ENCODE measurements at places on chromosomes 1 and 21. TPM values are rescaled to one million over a fixed set of nuclear protein-coding genes. Genes with fewer than 3 reads are reported as not detected.

DNA sequence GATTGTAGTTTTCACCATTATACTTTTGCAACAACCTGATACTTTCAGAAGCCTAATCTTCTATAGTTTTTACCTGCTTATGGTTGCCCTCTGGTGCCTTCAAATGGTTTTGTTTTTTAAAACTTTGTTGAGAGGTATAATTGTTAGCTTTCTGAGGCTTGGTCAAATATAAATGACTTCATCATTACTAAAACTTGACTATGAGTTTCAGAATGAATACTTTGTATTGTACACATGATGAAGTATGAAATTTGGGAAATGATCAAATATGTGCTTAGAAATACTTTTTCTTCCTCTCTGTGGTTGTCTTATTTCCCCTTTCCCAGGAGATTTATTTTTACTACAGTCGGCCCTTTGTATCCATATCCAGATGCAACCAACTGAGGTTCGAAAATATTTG lies 151.8 kb upstream of the B3GALT2 start:
- no peak for DNase-seq

GRCh38 chr1:64343105-64343822 lies 126.7 kb upstream of the CACHD1 start:
- no peak for DNase-seq

GRCh38 chr1:208977638-208978256 lies 605.8 kb upstream of the CAMK1G start:
- DNase-seq: no peak

DNA sequence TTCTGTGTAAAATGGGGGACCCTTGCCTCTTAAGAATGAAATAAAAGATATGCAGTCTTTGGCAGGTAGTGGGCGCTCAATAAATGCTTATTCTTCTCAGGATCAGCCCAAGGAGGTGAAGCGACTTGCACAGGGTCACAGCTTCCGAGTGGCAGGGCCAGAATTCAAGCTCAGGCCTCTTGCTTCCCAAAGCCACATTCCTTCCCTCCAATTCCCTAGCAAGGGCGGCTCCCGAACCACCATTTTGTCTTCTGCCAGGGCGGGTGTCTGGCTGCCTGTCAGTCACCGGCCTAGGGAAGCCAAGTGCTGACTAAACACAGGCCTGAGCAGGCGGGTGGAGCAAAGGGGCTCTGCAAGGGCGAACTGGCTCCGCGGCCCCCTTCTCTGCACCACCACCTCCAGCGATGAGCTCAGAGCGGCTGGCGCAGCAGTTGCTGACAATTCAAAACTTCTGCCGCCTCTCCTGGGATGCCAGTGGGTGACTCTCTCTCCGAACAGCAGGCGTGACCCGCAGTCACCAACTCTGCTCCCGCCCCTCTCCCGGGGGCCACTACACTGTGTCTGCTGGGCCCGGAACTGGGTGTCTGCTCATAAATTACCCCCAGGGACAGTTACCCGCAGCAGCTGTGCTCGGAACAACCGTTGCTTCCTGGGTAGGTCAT lies 10.8 kb downstream of the GPR3 start:
- no peak for DNase-seq

DNA sequence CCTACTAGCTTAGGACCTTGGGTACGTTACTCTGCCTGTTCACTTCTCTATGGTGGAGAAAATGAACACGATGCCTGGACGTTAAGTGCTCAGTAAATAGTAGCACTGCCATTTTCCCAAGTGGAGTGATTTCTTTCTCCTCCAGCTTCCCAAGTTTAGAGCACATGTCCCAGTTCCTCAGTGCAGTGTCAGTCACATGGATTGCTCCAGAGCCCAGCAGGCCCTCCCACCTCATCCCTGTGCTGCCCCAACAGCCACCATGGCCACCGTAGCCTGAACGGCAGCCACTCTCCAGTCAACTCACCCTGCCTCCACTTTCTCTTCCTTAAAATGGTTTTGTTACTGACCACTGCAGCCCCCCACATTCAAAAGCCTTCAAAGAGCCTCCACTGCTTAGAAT lies 8.5 kb downstream of the STMN1 start:
- no peak for DNase-seq

DNA sequence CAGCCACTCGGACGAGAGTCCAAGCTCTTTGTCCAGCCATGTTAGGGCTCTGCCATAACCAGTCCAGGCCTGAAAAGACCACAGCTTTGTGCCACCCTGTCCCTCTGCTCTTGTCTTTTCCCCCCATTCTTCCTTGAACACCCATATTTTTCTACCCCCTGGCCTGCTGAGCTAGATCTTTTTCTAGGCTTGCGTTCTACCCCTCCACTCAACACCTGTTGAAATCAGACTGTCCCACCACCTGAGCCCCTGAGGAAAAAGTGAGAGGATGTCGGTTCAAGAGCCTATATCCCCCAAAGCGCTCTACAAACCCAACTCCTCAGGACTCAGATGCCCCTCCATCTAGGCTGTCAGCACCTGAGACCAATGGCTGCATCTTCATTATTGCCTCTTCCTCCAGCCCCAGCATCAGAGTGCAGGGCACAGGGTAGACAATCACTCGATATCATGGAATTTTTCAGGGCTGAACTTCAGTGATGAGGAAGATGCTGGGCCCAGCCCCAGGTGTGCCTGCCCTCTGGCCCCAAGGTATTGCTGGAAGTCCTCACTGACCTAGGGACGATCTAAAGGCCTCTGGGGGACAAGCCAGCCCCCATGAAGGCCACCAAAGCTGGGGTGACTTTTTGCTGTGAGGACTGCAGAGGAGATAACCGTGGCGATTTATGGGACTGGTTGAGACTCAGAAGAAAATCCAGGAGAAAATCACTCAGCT lies 75.3 kb downstream of the CD247 start:
- DNase-seq: no peak

- no peak for DNase-seq
Observed at GRCh38 chr1:58104960-58105359, 441.6 kb downstream of the OMA1 start.

- no peak for DNase-seq
Observed at GRCh38 chr1:54977533-54978297, 2.7 kb upstream of the TMEM61 start.

DNA sequence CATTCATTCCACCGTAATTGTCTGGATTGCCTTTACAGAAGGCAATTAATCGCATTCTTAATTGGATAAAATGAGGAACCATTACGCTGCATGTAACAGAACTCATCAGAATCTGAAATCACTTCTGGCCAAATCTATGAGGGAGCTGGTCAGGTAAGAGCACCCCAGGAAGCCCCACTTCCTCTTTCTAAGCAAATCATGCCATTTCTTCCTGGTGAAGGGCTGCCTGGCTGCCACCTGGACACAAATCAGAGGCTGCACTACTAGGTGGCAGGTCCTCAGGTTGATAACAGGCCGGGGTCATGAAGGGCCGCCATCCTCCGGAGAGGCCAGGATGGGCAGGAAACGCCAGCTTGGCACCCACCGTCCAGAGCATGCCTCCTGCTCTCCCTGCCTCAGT lies 73.7 kb downstream of the CAPZB start:
- no peak for DNase-seq

DNA sequence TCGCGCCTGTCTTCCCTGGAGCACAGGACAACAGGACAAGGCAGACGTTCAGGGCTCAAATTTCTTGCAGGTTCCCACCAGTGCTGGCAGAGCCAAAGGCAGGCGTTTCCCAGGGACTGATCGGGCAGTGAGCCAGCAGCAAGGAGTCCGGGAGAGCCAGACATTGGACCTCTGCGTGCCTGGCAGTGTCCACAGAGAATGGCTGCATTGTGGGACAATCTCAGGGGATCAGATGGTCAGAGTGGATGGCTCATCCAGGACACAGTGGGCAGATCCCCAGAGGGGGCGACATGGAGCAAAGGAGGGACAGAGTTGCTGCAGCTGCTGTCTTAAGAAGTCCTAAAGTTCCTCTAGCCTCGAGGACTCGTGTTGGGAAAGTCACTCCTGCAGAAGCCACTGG lies 4.6 kb downstream of the TMEM63A start:
- DNase-seq: no peak

DNA sequence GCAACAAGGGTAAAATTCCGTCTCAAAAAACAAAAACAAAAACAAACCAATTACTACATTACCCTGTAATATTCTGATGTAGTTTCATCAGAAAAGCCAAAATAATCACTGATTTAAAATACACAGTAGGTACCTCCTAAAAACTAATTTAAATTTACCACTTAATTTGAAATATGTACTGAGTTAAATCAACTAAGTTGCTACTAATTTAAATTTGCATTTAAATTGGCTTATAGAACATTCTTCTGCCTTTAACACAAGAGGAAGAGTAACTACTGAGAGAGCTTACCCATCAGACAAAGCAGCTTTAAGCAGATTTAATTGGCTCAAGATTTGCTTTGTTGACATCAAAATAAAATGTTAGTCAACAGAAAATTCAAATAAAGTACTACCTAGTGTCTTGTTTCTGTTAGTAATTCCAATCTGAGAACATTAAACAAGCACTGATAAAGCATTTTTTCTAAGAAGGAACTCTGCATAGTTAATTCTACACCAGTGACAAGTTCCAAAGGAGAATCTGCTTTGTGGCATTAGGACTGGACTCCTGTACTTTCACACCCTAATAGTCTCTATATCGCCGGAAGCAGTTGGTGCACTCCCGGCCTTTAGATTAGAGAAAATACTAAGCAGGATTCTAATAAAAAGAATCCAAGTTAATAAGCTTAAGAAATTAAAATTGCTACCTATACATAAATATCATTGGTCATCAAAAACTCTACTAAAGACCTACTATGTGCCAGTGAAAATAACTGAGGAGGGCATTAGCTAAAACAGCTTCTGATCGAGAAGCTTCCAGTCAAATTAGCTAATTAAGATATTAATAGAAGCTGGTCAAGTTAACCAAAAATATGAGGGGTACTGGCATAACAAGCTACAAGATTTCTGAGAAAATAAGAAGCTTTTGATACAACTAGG lies 8.4 kb downstream of the LUZP1 start:
- DNase-seq: no peak

BMP8B gene
- 0.18 TPM for total RNA-seq

KRTAP19-3 gene
- not detected for total RNA-seq

EDARADD gene
- 9.6 TPM for total RNA-seq

GPR161 gene
- total RNA-seq: 12.2 TPM

IVL gene
- total RNA-seq: 299 TPM

OR2G6 gene
- total RNA-seq: not detected

RABGAP1L gene
- total RNA-seq: 40.2 TPM
